ENCODE measurements at places on chromosomes 1 and 21.

DNA sequence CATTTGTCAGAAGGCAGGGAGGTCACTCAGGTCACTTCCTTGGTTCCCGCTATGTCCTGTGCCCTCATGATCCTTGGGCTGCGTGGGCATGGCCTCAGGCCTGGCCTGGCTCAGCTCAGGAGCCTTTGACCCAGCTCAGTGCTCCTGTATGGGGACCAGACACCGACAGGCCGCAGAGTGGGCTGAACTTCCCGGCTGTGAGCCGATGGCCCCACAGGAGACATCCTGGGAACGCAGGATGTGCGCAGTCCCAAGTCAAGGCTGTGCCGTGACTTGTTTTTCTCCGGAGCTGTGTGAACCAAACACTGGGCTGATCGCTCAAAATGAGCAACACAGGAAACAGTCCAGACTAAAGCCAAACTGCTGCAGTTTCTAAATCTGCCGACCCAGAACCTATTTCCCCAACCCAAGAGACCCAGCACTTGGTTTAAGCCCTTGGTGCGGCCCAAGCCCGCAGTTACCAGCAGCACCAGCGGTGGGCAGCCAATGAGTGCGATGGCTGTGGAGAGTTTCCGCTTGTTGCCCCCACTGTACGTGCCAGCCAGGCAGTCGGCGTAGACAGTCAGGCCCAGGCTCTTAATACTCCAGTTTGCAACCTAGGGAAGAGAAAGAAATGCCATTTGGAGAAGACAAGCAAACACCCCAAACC is 92.3 kb upstream of the GCLM start:
- DNase-seq: no peak

- no peak for DNase-seq
These were observed 73.0 kb downstream of the ABCA4 start for GRCh38 chr1:94047949-94048348.

GRCh38 chr1:179745131-179745611 is 2.1 kb downstream of the FAM163A start:
- DNase-seq: no peak

GRCh38 chr21:39169906-39170305 is 13.3 kb downstream of the PSMG1 start:
- no peak for DNase-seq

- DNase-seq: no peak
These were observed 1.4 kb downstream of the MMEL1 start for GRCh38 chr1:2631136-2632050.

GRCh38 chr21:32140604-32141317 is 138.1 kb downstream of the MIS18A start:
- DNase-seq: no peak

- DNase-seq: peak; percentile 26
These were observed 16.4 kb upstream of the KIAA0040 start for GRCh38 chr1:175208773-175209492.

- DNase-seq: no peak
These were observed 2.3 kb downstream of the DMRTB1 start for GRCh38 chr1:53461323-53462044.

- DNase-seq: peak; percentile 50
These were observed 1.2 kb downstream of the AK5 start for GRCh38 chr1:77282866-77283539.

GRCh38 chr1:211695135-211695816 is 19.9 kb upstream of the NEK2 start:
- DNase-seq: peak; percentile 7

DNA sequence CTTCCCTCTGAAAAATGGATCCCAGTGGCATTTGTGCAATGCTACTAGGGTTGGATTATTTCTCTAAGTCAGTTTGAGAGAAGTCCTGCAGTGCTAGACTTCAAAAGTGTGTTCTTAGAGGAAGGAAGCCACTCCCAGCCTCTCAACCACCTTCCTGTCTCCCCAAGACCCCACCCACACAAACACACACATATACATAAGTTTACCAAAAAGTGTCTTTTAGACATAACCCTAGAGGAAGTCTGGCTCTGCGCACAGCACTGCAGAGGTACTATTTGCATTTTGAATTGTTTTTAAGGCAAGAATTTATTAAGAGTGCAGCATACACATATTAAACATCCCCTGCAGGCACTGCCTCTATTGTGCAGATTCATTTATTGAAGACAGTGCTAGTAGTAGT is 127.3 kb downstream of the HHIPL2 start:
- DNase-seq: no peak

DNA sequence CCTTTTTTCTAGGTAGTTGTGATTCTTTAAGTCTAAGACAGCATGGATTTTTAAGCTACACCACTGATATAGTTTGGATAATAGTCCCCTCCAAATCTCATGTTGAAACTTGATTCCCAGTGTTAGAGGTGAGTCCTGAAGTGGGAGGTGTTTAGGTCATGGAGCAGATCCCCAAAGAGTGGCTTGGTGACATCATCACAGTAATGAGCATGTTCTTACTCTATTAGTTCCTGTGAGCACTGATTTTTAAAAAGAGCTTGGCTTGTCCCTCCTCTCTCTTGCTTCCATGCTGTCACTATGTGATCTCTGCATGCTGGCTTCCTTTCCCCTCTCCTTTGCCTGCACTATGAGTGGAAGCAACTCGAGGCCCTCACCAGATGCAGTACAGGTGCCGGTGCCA is 115.5 kb downstream of the LEPR start:
- no peak for DNase-seq

- DNase-seq: no peak
These were observed 467.1 kb downstream of the LMO4 start for GRCh38 chr1:87795615-87796337.

GRCh38 chr1:113943028-113943811 is 14.1 kb downstream of the HIPK1 start:
- no peak for DNase-seq

GRCh38 chr1:183349201-183349711 is 68.9 kb downstream of the NMNAT2 start:
- no peak for DNase-seq

DNA sequence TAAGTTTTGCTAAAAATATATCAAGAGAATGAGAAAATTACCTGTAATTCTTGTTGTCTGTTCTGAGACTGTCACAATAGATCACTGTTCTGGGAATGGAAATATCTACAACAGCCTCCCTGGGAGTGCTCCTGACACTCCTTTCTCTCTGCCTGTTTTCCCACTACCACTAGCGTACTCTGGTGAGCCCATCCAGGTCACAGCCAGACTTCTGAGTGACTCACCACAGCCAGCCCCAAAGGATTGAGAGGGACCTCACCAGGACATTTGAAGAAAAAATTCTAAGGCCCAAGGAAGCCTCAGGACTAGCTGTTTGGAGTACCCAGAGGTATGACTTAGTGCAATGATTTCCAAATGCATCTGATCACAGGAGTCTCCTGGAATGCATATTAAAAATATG is 39.0 kb upstream of the TADA1 start:
- DNase-seq: no peak

GRCh38 chr1:100184536-100184935 is 6.5 kb upstream of the LRRC39 start:
- DNase-seq: no peak

DNA sequence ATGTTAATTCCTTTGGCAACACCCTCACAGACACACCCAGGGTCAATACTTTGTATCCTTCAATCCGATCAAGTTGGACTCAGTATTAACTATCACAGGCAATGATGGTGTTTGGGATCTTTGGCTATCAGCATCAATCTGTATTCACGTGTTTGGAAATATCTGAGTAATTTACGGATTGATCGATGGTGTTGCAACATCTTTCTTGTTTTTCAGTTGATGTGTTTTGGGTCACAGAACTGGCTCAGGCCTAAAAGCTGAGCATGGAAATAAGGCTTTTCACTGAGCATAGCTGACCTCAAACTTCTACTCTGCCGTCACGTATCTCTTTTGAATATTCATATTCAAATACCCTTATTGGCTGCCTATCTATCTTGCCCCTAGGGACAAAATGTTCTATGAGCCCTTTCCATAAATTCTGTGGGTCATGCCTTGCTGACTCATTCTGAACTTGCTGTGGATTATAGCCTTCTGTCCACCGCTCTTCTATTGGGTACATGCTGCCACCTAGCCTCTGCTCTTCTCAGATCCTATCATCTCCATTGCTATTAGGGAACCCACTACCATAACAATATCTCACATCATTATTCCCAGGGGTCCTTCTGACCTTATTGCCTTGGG is 156.0 kb downstream of the PDE4B start:
- no peak for DNase-seq

GRCh38 chr1:85109475-85109874 is 61.2 kb upstream of the MCOLN3 start:
- peak; percentile 40 for DNase-seq

DNA sequence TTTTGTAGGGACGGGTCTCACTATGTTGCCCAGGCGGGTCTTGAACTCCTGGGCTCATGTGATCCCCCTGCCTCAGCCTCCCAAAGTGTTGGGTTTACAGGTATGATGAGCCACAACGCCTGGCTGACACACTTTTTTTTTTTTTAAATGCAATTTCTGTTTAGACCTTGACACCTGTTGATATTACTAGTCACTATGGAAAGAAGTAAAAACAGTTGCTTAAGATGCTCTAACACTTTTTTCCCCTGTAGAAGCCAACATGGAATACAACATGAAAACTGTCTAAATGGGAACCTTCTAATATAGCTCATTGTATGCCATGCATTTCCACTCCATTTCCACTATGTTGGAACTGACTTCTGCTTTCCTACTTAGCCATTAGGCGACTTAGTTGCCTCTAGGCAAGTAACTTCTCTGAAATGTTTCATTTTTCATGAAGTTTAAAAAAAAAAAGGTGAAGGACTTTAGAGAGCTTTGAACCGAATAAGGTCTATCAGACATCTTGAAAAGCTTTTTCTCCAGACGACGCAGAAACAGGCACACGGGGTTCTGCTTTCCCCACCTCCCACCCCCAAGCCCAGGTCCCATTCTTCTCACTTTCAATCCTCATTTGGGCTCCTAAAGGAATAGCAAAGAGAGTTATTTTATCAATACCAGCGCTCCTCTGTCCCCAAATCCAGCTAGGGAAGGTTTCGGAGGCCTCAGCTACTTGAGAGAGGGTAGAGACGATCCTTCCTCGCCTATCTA is 648 bp upstream of the DR1 start:
- DNase-seq: peak; percentile 17

DNA sequence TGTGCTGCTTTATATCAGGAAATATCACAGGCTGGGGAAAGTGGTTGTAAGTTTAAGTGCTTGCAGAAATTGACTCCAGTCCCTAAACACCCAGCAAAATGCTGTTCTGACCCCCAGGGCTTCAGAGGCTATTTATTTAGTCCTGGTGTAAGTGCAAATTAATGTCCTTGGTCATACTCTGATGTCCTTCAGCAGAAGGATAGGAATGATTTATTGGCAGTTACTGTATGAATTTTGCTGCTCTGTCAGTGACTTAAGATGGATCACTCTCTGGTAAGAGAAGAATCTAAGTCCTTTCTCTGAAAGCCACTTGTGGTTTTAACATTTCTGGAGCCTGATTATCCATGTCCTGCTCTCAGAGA is 21.9 kb downstream of the FAM20B start:
- DNase-seq: no peak

- no peak for DNase-seq
These were observed 32.4 kb upstream of the MYSM1 start for GRCh38 chr1:58732087-58732775.

DNA sequence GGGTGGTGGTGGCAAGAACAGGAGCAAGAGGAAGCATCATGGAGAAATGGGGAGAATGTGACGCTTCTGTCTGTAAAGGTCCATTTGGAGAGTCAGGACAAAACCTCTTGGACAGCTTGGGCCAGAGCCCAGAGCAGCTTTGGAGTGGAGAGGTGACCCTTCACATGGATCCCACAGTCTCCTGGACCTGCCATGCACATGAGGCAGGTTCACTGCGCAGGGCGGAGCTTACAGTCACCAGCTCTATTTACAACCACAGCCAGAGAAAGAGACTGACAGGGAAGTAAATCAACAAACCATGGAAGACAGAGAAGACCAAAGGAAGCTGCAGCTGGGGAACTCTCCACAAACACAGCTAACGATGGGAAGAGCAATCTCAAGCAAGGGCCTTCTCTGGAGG is 828 bp upstream of the RGS8 start:
- no peak for DNase-seq

- no peak for DNase-seq
These were observed 180.9 kb upstream of the PRMT6 start for GRCh38 chr1:106875622-106876021.

DNA sequence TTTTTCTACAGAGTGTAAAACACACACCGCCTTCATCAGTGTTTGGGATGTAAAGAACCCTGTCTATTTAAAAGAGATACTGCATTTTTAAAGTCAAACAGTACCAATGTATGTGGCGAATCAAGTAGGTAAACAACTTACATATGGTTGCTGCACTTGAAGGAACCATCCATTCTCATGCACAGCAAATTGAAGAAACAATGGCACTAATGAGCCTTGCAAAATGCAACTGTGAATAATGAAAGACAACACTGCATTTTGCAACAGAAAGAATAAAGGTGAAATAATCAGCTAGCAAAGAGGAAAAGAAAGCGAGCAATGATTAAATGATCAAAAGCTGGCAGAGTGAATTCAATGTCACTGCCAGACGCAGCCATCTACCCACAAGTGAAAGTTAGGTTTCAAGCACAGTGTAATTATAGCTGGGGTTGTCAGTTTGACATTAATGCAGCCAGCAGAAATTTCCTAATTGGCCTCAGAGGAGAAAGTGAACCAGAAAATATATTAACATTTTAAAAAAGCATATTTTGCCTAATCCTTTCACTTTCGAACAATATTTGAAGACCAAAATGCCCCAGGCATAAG is 10.9 kb upstream of the BARHL2 start:
- no peak for DNase-seq

DNA sequence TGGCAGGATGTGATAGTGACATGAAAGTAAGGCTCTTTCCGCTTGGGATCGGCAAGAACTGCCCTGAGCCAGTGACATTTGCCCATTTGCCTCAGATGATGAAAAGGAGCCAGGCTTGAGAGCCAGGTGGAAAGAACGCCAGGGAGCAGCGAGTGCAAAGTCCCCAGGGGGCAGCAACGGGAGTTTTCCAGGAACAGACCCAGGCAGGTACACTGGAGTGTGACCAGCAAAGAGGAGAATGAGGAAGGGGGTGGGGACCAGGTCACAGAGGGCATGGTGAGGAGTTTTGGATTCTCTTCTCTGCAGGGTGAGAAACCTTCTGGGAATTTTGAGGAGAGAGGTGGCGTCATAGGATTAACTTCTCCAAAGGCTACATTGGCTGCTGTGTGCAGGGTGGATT is 10.8 kb upstream of the ETS2 start:
- no peak for DNase-seq

DNA sequence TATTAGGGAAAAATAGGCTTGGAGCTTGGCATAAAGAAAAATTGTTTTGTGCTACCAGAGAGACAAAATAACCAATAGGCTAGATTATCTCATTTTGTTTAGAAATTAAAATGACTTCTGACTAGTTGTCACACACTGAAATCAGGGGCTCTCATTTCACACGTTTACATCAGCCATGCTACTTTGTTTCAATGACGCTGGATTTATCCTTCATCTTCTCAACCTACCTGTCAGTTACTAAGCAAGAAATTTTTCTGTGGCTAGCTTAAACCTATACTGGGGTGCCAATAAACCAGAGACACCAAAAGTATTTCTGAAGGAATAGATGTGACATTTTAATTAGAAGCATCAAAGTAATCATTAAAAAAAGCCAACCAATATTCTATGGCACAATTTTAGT is 518.1 kb upstream of the NR5A2 start:
- no peak for DNase-seq
